Kidney epithelial cell (primary cell): ENCODE measurements at places on chromosomes 2 and 18.

GRCh38 chr18:6355789-6356589, 58.7 kb downstream of the L3MBTL4 start:
- DNase-seq, result peak; percentile 51

GRCh38 chr2:80438686-80439085, 134.1 kb upstream of the LRRTM1 start:
- DNase-seq, result no peak

GRCh38 chr18:23071285-23071684, 64.0 kb upstream of the CABLES1 start:
- no peak for DNase-seq

DNA sequence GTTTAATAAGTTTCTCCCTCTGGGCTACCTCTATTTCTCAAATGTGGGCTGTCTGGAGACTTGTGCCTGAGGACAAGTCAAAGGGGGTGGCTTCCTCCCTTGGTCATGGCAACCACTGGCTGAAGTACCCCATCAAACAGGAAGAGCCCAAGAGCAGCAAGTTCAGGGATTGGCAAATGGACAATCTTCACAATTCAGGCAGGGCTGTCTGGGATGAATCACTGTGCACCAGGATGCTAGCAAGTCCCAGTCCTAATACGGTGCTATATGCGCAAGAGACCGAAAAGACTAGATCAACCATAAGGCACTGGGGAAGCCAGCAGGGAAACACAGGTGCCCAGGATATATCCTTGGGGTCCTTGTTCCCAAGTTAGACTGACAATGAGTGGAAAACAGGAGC, 75.5 kb downstream of the ANTXR1 start:
- no peak for DNase-seq

DNA sequence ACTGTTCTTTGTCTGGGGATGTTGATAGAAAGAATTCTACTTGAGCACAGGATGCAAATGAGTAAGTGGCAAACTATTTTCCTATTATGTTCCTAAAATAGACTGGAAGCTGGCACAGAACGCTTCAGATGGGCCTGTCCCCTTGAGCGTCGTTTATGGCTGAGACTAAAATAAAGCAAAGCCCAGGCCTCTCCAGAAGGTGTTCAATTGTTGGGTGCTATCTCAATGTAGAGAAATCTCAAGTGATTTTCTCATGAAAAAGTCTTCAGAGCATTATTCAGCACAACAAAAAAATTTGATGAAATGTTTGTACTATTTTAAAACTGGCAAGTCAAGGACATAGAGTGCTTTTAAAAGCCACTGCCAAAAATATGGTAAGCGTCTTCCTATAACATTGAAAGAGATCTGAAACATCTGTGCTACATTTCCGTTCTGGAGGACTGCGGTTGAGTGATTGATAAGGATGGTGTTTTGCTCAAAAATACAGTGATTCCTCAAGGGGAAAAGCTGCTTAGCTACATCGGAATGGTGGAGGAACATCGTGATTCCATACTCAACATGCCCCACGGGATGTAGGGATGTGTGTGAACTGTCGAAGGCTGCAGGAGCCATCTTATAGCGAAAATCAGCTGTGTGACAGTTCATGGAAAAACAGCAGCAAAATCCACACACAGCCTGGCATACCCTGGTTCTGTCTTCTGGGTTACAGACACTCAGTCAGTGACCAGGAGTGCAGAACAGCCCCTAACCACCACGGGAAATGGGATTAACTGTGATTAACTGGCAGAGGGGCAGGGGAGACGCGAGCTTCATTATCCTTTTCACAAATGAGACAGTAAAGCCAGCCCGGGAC, 10.4 kb upstream of the LRRFIP1 start:
- DNase-seq, result no peak

GRCh38 chr2:241905716-241906377, 36.3 kb downstream of the RTP5 start:
- DNase-seq, result no peak

GRCh38 chr2:188870289-188870688, 103.9 kb upstream of the COL3A1 start:
- DNase-seq, result peak; percentile 18

DNA sequence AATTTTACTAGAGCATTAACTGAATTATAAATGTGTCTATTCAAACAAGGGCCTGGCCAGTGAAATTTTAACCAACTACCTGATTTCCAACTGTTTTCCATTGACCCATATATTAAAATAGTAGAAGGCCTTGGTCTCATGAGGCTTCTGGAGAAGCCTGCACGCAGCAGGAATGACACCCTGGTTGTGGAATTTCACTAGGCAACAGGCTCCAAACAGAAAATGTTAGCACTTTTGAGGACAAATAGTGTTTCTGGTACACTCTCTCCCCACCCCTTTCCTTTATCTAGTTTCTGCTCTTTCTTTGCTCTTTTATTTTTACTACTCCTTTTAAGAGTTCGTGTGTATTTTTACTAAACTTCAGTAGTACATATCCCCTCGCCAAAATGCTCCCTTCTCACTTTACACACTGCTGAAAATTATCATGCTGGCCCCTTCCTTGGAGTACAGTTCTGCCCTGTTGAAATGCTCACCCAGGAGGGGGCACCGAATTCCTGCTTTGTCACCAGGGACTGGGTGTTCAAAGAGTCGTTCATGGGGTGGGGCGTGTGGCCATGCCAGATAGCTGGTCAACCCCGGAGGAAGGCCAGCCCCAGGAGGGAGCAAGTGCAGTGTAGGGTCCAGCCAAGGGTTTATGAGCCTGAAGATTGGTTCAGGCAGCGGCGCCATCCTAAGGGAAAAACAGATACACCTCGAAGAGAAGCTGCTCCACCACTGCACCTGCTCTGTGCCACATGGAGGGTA, 22.1 kb upstream of the COL6A3 start:
- no peak for DNase-seq

GRCh38 chr2:12070153-12070552, 323.7 kb downstream of the LPIN1 start:
- DNase-seq, result no peak

GRCh38 chr2:11539317-11540147, 5.7 kb downstream of the GREB1 start:
- DNase-seq, result no peak

DNA sequence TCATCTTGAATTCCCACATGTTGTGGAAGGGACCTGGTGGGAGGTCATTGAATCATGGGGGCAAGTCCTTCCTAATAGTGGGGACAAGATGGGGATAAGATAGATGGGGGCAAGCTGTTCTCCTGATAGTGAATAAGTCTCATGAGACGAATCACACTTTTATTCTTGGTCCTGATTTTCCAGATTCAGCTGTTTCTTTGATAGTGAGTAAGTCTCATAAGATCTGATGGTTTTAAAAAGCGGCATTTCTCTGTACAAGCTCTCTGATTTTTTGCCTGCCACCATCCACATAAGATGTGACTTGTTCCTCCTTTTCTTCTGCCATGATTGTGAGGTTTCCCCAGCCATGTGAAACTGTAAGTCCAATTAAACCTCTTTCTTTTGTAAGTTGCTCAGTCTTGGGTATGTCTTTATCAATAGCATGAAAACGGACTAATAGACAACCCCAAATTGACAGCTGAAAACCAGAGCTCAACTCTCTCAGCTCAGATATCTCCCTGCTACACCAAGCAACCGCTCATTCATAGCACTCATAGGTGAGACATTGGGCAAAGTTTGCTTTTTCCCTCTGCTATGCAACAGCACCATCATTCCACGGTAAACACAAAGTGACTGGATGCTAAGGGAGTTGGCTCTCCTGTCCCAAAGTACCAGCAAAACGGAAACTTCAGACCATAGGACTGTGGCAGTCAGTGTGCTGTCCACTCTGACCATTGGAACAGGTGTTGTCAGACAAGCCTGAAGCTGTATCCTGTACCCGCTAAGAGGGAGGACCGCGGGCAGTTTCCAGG, 44.9 kb upstream of the TBC1D8 start:
- DNase-seq, result no peak

GRCh38 chr18:3162181-3162580, 57.6 kb downstream of the MYOM1 start:
- no peak for DNase-seq

- DNase-seq, result no peak
Observed at GRCh38 chr2:109472974-109473373, 140.8 kb downstream of the SEPTIN10 start.

DNA sequence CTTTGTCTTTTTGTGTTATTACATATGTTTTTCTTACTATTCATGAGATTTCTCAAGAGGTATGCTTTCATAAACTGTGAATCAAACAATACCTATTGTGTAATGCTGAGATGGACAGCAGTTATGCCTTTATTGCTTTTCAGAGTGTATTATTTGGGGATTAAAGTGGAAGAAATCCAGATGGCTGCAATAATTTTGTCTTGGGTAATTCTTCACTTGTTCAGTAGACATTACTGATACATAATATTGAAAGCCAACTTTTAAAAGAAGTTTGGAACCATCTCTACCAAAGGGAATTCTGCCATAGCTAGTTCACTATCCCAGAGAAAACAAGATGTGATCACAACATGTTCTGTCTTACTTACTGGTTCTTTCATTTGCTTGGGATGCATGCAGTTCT, 253.4 kb upstream of the ZSWIM2 start:
- no peak for DNase-seq

GRCh38 chr18:54776282-54776977, 51.8 kb upstream of the RAB27B start:
- DNase-seq, result peak; percentile 98

DNA sequence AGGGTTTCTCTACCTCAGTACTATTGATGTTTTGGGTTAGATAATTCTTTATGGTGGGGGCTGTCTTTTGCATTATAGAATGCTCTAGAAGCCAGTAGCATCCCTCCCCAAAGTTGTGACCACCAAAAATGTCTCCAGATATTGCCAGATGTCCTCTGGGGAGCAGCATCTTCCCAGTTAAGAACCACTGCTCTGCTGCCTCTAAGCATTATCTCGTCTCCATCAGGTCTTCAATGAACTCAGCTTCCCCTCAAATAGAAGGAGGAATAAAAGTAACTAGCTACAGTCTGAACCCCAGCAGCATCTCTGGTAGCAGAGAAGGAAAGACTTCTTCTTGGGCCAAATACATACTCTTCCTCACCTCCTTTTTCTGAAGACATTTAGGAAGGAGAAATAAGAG, 244.1 kb downstream of the AGPS start:
- DNase-seq, result no peak

- DNase-seq, result no peak
Observed at GRCh38 chr2:163641986-163642385, 93.8 kb downstream of the FIGN start.

DNA sequence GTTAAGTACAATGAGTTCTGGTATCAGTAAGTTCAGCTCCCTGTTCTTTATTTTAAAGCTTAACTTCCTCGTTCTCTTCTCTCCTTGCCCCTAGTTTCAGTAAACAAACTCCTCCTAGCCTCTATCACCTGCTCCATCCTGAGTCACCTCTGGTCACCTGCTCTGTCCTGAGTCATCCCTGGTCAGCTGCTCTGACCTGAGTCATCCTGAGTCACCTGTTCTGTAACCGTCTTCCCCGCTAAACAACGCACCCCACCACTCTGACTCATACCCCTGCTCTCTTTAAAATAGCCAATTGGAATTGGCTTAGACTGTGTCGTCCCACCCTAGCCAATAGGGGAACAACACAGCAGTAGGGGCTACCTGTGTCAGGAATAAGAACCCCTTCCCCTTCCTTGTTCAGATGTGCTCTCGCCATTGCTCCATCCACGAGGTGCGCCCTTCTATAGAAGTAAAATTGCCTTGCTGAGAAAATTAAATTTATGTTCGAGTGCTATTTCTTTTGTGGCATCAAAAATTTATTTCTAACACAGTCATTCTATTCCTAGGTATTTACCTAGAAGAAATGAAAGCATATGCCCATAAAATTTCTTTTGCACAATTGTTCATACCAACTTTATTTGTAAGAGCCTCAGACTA, 24.9 kb upstream of the RMND5A start:
- DNase-seq, result peak; percentile 63

- no peak for DNase-seq
Observed at GRCh38 chr2:217922101-217923006, 80.4 kb downstream of the TNS1 start.
